ENCODE measurements at places on chromosomes 12 and 14.

GRCh38 chr14:65585216-65585615 is 172.7 kb downstream of the FUT8 start:
- DNase-seq = no peak

- no peak for DNase-seq
These were observed 1.1 kb downstream of the PAPLN start for GRCh38 chr14:73238424-73238852.

DNA sequence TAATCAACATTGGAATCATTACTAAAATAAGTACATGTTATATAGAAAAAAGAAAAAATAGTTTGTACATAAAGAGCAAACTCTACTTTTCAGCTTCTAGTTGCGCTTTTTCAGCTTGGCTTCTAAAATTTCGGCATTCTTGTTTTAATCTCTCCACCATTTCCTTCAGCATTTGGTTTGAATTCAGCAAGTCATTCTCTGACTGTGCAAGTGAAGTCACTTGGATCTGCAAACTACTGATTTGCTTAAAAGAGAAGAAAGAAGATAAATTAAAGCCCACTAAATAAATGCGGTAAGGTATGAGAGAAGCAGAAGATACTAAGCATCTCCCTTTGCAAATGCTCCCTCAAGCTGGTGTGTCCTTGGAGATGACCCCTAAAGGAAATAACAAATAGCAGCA is 126.3 kb downstream of the CEP83 start:
- no peak for DNase-seq

DNA sequence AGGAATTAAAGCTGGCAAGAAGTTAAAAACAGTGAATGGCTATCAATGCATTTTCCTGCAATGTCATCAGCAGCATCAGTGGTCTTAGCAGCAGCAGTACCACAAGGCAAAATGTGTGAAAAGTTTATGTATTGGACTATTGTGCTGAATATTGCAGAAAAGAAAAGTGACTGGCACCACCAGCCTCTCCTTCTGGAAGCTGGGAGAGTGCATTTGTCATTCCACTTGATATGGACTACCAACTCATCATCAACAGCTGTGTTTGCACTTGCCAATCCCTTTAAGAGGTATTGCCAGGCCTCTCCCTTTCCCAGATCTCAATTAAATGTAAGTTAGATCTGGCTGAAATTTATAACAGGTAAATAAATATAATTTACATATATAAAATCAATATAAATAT is 151.0 kb upstream of the GZMB start:
- no peak for DNase-seq

DNA sequence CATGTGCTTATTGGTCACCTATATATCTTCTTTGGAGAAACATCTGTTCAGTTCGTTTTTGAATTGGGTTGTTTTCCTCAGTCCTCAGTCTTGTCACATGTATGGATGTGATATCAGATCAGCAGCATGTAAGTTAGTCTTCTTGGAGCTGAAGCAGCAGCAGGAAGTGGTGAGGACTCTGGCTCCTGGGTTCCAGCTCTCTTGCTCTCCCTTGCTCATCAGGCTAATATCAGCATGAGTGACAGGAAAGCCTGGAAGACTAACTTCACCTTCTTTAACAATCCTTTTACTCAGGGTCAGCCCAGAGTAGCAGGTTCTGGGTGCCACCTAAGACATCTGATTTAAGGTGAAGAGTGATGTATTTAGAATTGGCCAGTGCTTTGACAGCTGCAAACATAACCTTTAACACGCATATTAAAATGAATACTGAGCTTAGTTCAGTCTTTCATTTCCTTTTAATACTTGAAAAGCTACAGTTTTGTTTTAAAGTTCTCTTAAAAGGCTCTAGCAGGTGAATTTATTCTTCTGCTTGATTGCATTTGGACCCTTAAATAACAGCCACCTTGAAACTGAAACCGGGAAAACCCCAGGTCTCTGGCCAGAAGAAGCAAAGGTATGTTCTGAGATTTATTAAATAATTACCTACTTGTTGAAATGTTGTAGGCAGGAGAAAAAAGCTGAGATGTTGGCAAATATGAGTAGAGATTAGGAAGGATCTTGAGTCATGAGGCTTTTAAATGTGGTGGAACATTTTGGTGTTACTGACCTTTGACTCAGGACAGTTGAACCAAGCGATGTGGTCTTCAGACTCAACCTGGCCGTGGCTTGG is 54.3 kb downstream of the DRAM1 start:
- no peak for DNase-seq

GRCh38 chr12:112971248-112971647 is 7.1 kb upstream of the OAS2 start:
- DNase-seq = no peak

- DNase-seq = no peak
These were observed 870 bp downstream of the BMAL2 start for GRCh38 chr12:27333403-27334009.

DNA sequence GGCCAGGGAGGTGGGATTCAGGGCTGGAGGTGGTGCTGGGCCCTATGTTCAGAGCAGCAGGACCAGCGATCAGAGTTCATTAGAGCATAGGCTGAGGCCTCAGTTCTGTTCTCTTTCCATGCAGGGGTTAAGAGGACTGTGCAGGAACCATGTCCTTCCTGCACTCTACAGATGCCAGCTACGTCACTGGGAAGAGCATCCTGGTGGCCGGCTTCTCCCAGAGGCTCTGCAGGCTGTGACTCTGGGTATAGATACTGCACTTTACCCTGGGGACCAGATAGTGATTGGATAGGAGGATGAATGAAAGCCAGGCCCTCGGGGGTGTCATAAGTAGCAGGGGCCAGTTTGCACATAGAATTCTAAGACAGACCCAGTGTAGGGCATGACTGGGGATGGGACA is 92.6 kb downstream of the DHRS2 start:
- DNase-seq = no peak

- DNase-seq = no peak
These were observed 65.9 kb upstream of the C14orf180 start for GRCh38 chr14:104513641-104514046.

GRCh38 chr14:74219277-74220205 is 19.7 kb upstream of the VSX2 start:
- DNase-seq = no peak

DNA sequence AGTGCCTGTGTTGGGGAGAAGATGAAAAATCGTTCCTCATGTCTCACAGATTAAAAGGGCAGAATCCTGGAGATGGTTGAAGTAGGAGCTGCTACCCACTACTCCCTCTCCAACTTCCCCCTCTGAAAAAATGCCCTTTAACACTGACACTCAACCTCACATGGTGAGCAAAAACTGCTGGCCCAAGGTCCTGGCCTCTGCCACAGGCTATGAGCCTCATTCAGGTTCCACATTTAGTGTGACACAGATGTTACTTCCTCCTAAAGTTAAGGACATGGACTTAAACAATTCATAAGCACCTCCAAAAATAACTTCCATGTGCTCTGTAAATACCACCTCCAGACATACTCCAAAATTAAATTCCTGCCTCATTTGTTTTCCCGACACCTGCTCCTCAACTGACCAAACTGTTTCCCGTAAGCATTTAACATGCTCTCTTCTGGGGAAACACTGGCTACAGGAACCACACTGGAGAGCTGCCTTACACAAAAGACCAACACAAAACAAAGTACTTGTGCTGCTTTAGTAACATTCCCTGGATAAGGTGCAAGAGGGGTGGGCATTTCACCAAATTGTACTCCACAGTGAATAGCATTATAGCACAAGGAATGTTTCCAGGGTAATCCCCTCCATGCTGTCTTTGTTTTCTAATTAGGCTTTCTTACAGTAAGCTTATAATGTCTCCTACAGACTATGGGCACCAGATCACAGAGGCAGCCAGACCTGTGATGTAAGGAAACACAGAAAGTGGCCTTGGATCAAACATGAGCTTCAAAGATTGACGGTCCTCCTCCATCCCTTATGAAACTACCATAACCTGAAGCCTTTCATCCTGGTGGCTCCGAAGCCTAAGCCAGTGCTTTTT is 57.0 kb downstream of the PHLDA1 start:
- no peak for DNase-seq

GRCh38 chr12:65494537-65494936 is 216.1 kb downstream of the MSRB3 start:
- no peak for DNase-seq

GRCh38 chr12:67367843-67368242 is 98.7 kb downstream of the CAND1 start:
- DNase-seq = no peak

GRCh38 chr14:41521891-41522290 is 84.8 kb upstream of the LRFN5 start:
- DNase-seq = no peak

Data from cortex of kidney (tissue), 1 donor.